ENCODE measurements at places on chromosomes 4 and X.

DNA sequence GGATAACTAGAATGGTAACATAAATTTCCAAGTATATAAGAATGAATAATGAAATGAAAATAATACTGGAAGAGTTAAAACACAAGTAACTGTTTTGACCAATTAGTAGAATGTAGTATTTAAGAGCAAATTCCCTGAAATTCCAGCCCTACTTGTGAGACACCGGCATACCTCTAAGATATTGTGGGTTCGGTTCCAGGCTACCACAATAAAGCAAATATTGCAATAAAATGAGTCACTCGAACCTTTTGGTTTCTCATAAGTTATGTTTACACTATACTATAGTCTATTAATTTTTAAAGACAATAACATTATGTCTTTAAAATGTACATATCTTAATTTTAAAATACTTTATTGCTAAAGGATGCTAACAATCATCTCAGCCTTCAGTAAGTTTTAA is 15.2 kb upstream of the IQCM start:
- DNase-seq = no peak

DNA sequence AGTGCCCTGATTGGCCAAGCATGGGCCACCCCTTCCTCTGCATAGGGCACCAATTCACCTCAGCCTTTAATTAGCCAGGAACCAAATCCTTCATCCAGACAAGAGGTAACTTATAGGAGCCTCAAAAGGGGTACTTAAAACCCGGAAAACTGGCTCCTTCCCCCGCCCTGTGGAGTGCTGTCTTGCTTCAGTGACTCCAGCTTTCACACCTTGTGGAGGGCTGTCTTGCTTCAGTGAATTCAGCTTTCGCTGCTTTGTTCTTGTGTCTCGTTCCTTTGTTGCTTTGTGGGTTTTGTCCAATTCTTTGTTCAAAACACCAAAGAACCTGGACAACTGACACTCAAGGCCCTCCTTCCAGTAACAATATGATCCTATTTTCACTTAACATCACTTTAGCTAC is 82.2 kb upstream of the FRG1 start:
- no peak for DNase-seq

GRCh38 chr4:153176938-153177337 is 27.3 kb upstream of the TRIM2 start:
- DNase-seq = no peak

DNA sequence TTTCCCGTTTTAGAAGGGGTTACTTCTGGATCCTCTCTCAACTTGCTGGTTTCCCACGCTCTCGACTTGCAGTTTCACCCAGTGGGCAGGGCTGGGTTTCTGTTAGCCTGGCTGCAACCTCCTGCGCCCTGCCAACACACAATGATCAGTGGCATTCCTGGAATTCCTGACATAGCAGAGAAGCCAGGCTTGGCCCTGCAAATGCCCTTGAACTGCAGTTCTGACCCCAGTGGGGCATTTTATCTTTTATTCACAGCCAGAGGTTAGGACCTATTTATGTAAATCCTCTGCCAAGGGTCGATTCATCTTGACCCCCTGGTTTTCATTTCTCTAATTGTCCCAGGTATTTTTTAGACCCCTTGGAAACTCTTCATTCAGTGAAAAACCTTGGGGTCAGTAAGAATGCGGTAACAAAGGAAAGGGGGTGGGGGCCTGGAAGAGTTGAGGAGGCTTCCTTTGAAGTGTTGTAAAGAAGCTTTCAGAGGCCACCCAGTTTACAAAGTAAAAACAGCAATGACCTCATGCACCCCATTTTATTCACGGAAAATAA is 217.6 kb downstream of the ZNF674 start:
- DNase-seq = peak; percentile 43

GRCh38 chrX:111650845-111651244 is 30.1 kb upstream of the ALG13 start:
- no peak for DNase-seq

- DNase-seq = no peak
These were observed 88.4 kb downstream of the PDE5A start for GRCh38 chr4:119540249-119540648.

DNA sequence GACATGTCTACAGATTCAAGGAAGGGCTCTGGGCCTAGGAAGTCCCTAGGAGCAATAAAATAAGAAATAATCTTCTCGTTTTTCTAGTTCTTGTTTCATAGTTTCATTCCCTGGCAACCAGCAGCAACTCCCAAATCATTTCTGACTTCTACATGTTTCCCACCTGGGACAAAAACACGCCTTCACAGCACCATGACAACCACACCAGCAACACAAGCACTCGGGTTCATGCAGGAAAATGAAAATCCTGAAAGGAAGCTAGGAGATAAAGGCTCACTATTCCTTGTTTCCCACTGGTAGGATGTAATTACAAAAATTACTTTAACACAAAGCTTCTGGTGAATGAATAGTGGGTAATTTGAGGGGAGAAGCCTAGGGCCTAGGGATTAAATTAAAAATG is 158.9 kb downstream of the ADAMTS3 start:
- DNase-seq = no peak

DNA sequence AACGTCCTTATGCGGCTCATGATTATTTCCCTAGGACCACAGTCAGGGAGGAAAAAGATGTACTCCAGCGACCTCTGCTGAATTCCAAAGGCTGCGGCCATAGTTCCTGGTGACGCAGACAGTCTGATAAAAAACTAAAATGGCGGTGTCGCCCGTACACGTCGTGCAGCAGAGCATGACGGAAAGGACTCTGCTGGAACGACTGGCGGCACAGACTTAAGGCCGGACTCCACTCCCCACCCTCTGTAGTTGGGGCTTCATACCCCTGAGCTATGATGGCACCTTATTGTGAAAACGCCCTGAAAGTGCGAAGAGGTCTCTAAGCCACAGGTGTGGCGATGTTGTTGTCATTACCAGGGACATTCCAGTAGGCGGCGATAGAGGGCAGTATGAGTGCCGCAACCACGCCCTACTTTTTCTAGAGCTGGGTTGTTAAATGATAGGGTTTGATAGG is 90.0 kb upstream of the EDA2R start:
- peak; percentile 62 for DNase-seq

- no peak for DNase-seq
These were observed 96.4 kb downstream of the LNX1 start for GRCh38 chr4:53494851-53495250.

DNA sequence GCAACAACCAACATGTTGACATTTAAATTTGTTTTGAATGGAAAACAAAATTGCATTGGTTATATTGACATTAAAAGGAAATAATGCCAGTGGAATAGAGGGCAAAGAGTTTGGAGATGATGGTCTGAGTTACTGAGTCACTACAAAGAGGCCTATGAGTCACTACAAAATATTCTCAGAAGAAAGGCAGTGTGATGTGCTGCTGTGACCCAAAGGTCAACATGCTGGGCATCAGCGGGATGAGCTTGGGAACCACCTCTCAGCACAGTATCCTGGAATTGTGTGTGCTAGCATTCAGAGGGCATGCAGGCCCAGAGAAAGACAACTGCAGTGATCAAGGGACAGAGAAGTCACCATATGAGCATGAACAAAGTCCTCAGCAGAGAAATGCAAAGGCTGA is 2.8 kb downstream of the CMC4 start:
- no peak for DNase-seq

DNA sequence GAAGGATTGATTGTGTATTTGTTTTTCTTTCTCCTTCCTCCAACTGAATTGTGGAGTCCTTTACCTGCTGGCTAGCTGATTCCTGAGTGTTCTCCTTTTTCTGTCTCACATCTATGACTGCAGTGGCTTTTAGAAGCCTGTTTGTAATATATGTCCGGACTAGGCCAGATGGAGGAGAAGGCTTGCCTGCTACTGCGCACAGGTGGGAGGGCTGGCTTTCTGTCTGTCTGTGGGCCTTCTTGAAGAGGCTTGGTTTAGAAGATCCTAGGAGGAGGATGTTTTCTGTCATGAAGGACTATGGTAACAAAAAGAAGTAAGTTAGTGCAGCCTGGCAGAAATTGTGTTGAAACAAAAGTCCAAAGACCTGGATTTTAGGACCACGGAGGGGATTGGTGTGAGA is 8.5 kb downstream of the PPP1R3F start:
- no peak for DNase-seq

DNA sequence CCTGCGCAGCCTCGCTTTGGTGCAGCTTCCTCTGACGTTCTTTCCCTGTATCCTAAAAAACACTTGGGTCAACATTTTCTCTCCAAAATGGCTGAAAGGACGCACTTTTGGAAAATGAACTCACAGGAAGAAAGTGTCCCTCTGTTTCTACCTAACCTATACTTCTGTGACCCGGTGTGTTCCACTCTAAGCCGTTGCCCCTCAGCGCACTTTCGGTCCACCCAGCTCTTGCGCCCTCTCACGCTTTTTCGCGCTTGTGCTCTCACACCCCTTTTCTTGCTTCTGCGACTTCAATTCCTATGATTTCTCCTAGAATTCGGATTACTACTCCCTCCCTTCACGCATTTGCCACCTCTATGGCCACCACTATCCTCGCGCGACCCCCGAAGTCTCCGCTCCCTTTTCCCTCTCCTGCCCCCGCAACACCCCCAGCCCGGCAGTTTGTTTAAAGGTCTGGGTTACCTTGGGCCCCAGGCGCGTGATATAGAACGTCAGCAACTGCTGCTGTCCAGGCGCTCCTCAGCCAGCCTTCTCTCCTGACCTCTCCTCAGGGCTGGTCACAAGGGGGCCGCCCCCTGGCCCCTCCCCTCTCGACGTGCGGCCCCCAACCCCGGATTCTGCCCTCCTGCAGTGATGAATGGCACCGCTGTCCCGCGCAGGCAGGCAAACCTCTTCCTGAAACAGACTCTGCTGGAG is at the start of gene USP51:
Gene USP51, minus strand, starts transcription at position 535 of the 696 bp plus-strand sequence. CDS start 909 bp downstream, outside the sequence.
- peak; percentile 39 for DNase-seq

- no peak for DNase-seq
These were observed 16.2 kb upstream of the FHL1 start for GRCh38 chrX:136130931-136131833.

GRCh38 chr4:1192091-1192492 is 19.7 kb upstream of the SPON2 start:
- peak; percentile 84 for DNase-seq

GRCh38 chrX:22032506-22032905 is 381 bp downstream of the PHEX start:
- DNase-seq = no peak

GRCh38 chr4:186204103-186204559 is 12.8 kb downstream of the CYP4V2 start:
- no peak for DNase-seq

DNA sequence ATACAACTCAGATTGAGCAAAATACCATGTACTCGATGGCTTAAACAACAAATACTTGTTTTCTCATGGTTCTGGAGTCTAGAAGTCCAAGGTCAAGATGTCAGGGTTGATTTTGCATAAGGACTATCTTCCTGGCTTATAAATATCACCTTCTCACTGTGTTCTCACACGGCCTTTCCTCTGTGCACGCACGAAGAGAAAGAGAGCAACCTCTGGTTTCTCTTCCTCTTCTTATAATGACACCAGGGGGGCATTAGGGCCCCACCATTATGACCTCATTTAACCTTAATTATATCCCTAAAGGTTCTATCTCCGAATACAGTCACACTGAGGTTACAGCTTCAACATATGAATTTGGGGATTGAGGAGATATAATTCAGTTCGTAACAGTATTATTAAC is 504.0 kb downstream of the MAGEE1 start:
- DNase-seq = no peak

GRCh38 chrX:123324625-123325024 is 140.5 kb downstream of the GRIA3 start:
- no peak for DNase-seq

DNA sequence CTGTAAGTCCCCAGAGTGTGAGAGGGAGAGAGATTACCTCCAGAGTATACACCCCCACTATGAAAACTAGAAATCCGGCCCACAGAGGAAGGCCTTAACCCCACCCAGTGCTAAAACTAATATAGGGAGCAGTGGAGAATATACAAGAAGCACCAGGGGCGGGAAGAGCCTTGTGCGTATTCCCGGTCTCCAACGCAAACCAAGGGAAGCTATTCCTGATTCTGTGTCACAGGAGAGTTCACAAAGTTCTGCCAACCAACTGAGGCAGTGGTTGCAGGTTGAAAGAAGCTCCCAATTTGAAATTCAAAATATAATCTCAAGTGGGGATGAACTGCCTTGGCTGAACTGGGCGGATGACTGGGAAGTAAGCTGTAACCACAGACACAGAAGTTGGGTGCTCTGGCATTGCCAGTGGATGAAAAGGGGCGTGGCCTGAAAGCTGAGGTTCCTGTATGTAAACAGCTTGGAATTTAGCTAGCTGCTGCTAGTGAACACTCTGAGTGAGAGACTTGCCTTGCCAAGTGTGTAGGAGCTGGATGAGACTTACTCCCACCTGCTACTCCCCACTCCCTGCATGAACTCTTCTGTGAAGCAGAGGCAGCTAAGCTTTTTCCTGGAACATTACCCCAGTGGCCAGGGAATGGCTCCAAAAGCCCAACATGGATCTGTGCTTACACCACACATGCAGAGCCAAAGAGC is 32.7 kb downstream of the ELF2 start:
- DNase-seq = peak; percentile 27

DNA sequence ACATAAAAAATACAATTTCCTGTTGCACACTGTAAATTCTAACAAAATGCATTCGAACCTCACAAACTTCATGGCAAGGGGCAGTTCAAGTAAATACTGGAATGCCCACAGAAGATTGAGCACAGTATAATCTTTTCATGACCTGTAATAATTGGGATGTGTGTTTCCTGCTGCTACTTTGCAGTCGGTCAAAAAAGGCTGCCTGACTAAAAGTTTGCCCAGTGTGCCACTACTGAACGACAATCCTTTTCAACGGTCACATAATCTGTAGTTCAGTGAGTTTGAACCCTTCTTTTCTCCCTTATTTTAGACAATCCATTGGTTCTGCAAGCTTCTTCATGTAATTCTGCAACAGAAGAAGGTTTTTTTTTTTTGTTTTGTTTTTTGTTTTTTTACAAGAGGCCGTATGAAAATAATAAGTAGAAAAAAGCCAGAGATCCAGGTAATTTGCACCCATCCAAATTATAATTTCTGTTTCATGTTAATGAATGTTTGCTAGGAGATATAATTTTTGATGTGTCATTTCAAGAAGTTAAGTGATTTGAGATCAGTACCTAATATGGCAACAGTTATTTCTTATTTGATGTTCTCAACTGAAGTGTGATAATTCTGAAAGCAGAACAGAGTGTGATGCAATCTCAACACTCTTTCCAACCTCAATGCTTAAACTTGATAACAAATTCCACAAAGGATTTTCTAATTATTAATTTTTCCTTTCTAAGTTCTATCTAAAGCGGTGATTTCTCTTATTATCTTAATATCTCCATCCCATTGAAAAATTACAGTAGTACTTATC is 237.6 kb downstream of the FSTL5 start:
- no peak for DNase-seq

All from colonic mucosa (tissue), 4 donors.